CD14-positive monocyte (primary cell): ENCODE measurements at places on chromosomes 5 and 9. TPM values are rescaled to one million over a fixed set of nuclear protein-coding genes. Genes with fewer than 3 reads are reported as not detected.

TMEM174 gene
- not detected for polyA plus RNA-seq

GRK6 gene
- polyA plus RNA-seq = 63.4 TPM

POLR3G gene
- polyA plus RNA-seq = 0.07 TPM in 1 of 2 replicates, not detected in the other

TMEM232 gene
- polyA plus RNA-seq = 1.4 TPM

XRCC4 gene
- polyA plus RNA-seq = 0.85 and 4.0 TPM in 2 replicates

DNA sequence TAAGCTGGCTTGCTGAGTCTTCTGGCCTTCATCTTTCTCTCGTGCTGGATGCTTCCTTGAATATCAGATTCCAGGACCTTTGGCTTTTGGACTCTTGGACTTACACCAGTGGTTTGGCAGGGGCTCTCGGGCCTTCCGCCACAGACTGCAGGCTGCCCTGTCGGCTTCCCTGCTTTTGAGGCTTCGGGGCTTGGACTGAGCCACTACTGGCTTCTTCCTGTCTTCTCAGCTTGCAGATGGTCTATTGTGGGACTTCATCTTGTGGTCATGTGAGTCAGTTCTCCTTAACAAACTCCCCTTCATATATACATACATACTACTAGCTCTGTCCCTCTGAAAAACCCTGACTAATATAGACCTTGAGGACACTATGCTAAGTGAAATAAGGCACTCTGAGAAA, 78.3 kb upstream of the SSBP2 start:
- DNase-seq = no peak

DNA sequence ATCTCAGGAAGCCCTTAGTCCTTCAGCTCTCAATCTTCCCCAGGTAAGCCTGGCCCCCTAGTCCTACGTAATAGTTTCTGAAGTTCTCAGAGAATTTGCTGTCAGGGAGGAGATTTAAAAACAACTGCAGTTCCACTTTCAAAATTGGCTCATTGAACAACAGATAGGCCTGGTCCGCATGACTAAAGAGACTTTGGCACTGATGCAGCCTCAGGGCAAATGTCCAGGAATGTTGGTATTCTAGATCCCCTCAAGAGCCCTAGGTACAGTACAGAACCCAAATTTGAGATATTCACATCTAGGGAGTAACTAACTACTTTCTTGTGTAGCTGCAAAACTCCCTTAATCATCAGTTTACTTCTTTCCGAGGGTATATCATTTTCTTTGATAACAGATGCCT, 162.8 kb downstream of the GABRG2 start:
- DNase-seq = no peak
